A549 treated with Hydrocortisone at 1 μM for 4 hours (cell line): ENCODE measurements at places on chromosomes 6 and 20. TPM values are rescaled to one million over a fixed set of nuclear protein-coding genes. Genes with fewer than 3 reads are reported as not detected.

Gene SLC17A2
- not detected in 5 replicates for total RNA-seq

Gene NOX3
- not detected in 5 replicates for total RNA-seq

Gene FAM83C
- total RNA-seq = 0.06 to 0.16 TPM (median 0.13 TPM) in 5 replicates

Gene TCF21
- 0.02 to 0.10 TPM (median 0.03 TPM) in 5 replicates for total RNA-seq

Gene NMBR
- not detected in 5 replicates for total RNA-seq

Gene LSM14B
- total RNA-seq = 24.6 to 26.7 TPM (median 24.9 TPM) in 5 replicates

Gene IRF4
- 0.25 to 0.51 TPM (median 0.25 TPM) in 5 replicates for total RNA-seq

Gene RAET1G
- 6.6 to 11.2 TPM (median 9.7 TPM) in 5 replicates for total RNA-seq

Gene LAMA2
- total RNA-seq = 0.35 to 0.69 TPM (median 0.59 TPM) in 5 replicates

Gene COL11A2
- 0.52 to 0.93 TPM (median 0.73 TPM) in 5 replicates for total RNA-seq

Gene NRN1
- 0.38 to 1.0 TPM (median 0.60 TPM) in 5 replicates for total RNA-seq

Gene ZBTB12
- total RNA-seq = 3.3 to 4.2 TPM (median 3.9 TPM) in 5 replicates

Gene SMLR1
- total RNA-seq = not detected in 5 replicates

Gene CST5
- not detected in 5 replicates for total RNA-seq

Gene ADGRB3
- not detected in 5 replicates for total RNA-seq

Gene PAK5
- total RNA-seq = not detected in 5 replicates

Gene CASS4
- total RNA-seq = 0.02 to 0.12 TPM in 2 of 5 replicates, not detected in the others

Gene WFDC5
- not detected in 5 replicates for total RNA-seq

Gene SOD2
- 152 to 199 TPM (median 183 TPM) in 5 replicates for total RNA-seq

Gene ANKRD66
- not detected in 5 replicates for total RNA-seq

Gene TAGAP
- total RNA-seq = not detected in 5 replicates

Gene TRAPPC3L
- total RNA-seq = not detected in 5 replicates

Gene LBP
- total RNA-seq = 0.81 to 1.6 TPM (median 1.3 TPM) in 5 replicates

Gene ADTRP
- total RNA-seq = 0.29 to 0.74 TPM (median 0.56 TPM) in 5 replicates

Gene ZBTB46
- total RNA-seq = 0.71 to 1.0 TPM (median 0.81 TPM) in 5 replicates

Gene GDAP1L1
- 0.16 TPM in 1 of 5 replicates, not detected in the others for total RNA-seq

Gene TRIM10
- not detected in 5 replicates for total RNA-seq

Gene MOG
- not detected in 5 replicates for total RNA-seq

Gene BTNL2
- not detected in 5 replicates for total RNA-seq

Gene GGTLC1
- not detected in 5 replicates for total RNA-seq

Gene ELOVL2
- 5.3 to 6.9 TPM (median 6.5 TPM) in 5 replicates for total RNA-seq

Gene OPN5
- total RNA-seq = not detected in 5 replicates

Gene ARMH2
- not detected in 5 replicates for total RNA-seq

Gene TSPYL4
- total RNA-seq = 2.5 to 4.0 TPM (median 3.0 TPM) in 5 replicates

Gene APOBEC2
- total RNA-seq = not detected in 5 replicates

Gene CD83
- total RNA-seq = 1.6 to 2.1 TPM (median 1.9 TPM) in 5 replicates

Gene DST
- total RNA-seq = 48.1 to 55.0 TPM (median 50.0 TPM) in 5 replicates

Gene AVP
- not detected in 5 replicates for total RNA-seq

Gene PTK7
- 3.9 to 5.1 TPM (median 4.6 TPM) in 5 replicates for total RNA-seq

Gene TENT5A
- 0.85 to 1.3 TPM (median 1.0 TPM) in 5 replicates for total RNA-seq

Gene BMP5
- not detected in 5 replicates for total RNA-seq

Gene FARS2
- total RNA-seq = 9.6 to 11.3 TPM (median 10.7 TPM) in 5 replicates

Gene CLVS2
- 0.08 to 0.26 TPM (median 0.17 TPM) in 5 replicates for total RNA-seq

Gene C6orf52
- 1.5 to 2.7 TPM (median 2.1 TPM) in 5 replicates for total RNA-seq

Gene MUCL3
- total RNA-seq = 0.07 to 0.15 TPM (median 0.12 TPM) in 5 replicates

Gene CPXM1
- 0.06 TPM in 1 of 5 replicates, not detected in the others for total RNA-seq

Gene LINC00237
- total RNA-seq = not detected in 5 replicates

Gene CTCFL
- 0.02 TPM in 1 of 5 replicates, not detected in the others for total RNA-seq

Gene NTSR1
- 0.06 to 0.17 TPM (median 0.08 TPM) in 5 replicates for total RNA-seq

Gene LKAAEAR1
- total RNA-seq = 0.48 to 2.2 TPM (median 1.8 TPM) in 5 replicates

Gene NOP56
- total RNA-seq = 545 to 647 TPM (median 584 TPM) in 5 replicates
